ENCODE measurements at places on chromosomes 5 and 9.

- DNase-seq, result no peak
Measured at GRCh38 chr9:14704281-14704680, 11.0 kb upstream of the ZDHHC21 start.

GRCh38 chr5:150661086-150661485 is at the start of gene MYOZ3:
Gene MYOZ3 (plus strand): TSS chr5:150661251. CDS start chr5:150662942, 1,691 bp downstream.
- no peak for DNase-seq

- DNase-seq, result no peak
Measured at GRCh38 chr5:126301056-126301455, 122.2 kb upstream of the GRAMD2B start.

- no peak for DNase-seq
Measured at GRCh38 chr5:36371366-36371765, 69.7 kb upstream of the RANBP3L start.

GRCh38 chr5:174849426-174849825 is 125.0 kb downstream of the MSX2 start:
- DNase-seq, result no peak

DNA sequence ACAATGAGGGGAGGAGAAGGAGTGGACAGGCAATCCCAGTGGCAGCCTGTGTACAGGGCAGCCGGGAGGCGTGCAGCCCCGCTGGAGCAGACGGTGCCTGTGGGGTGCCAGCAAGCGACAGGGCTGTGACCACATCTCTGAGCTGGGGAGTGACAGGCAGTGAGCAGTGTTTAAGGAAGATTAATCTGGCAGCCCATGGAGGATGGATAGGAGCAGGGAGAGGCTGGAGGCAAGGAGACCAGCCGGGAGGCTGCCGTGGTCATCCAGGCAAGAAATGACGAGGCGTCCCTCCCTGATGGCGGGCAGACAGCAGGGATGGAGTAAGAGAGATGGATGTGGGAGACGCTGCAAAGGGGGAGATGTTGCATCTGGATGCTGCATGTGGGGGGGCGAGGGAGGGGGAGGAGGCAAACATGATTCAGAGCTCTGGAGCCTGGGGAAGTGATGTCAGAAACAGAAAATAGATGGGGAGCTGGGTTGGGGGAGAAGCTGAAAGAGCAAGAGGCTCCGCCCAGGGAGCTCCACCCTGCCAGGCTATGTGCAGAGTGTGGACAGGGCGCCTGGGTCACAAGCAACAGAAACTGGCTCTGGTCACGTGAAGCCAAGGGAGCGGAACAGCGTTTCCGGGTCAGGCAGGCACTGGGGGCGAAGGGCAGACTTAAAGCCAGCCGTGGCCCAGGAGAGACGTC is 12.6 kb downstream of the UNC5A start:
- DNase-seq, result no peak

- no peak for DNase-seq
Measured at GRCh38 chr5:51731421-51732029, 348.3 kb downstream of the ISL1 start.

- no peak for DNase-seq
Measured at GRCh38 chr5:42813533-42813932, 1.8 kb upstream of the SELENOP start.

DNA sequence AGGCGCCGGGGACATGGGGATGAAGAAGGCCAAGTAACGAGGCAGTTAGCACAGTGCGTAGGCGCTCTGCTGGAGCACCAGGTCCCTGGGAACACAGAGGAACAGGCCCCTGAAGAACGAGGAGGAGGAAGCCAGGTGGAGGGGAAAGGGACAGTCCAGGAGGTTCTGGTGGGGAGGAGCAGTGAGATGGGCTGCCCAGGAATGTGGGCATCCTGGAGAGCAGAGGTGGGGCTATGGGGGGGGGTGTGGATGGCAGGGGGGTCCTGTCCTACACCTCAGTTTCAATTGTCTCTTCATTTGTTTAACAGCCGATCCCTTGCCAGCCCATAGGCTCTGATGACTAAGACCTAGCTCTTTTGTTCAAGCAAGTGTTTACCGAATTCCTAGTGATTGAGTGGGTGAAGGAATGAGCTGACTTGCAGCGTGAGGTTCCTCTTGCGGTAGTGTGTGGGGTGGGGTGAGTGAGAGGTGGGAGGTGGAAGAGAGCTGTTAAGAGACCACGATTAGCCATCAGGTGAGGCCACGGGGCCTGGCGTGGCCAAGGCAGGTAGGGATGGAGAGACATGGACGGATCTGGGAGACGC is 8.4 kb upstream of the PHYHD1 start:
- no peak for DNase-seq

DNA sequence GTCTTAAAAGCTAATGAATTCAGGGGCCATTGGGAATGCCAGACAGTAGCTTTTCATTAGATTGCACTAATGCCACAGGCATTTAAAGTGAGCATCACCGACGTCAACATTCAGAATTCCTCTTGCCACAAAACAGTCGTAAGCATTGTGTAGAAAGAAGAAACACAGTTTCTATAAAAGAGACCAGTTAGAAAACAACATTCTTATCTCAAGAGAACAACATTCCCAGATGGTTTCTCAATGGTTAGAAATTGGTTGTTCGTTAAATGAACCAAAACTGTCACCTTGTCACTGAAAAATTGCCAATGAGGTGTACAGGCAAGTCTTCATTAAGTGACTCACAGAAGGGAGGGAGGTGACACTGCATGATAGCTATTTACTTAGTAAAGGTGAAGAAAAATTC is 401.6 kb upstream of the PRR16 start:
- no peak for DNase-seq

GRCh38 chr9:2271426-2271825 is 256.3 kb downstream of the SMARCA2 start:
- no peak for DNase-seq

GRCh38 chr9:3916984-3917383 is 382.9 kb downstream of the GLIS3 start:
- no peak for DNase-seq

DNA sequence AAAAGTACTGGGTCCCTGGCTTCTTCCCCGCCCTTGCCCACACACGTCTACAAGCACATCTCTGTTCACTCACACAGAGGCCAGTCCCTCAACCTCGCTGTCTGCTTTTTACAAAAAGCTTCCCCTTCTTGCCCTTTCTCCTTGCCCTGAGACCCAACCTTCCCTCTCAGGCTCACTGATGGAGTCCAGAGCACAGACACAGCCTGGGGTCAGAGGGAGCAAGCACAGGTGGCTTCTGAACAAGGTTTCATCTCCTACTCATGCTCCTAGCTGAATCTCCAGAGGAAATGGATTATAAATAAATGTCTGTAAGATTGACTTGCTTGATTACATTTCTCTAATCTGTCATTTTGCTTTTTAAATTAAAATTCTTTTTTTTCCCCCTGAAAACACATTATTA is 101.8 kb downstream of the ICE1 start:
- no peak for DNase-seq

GRCh38 chr5:952597-953271 is 55.9 kb upstream of the NKD2 start:
- DNase-seq, result no peak

DNA sequence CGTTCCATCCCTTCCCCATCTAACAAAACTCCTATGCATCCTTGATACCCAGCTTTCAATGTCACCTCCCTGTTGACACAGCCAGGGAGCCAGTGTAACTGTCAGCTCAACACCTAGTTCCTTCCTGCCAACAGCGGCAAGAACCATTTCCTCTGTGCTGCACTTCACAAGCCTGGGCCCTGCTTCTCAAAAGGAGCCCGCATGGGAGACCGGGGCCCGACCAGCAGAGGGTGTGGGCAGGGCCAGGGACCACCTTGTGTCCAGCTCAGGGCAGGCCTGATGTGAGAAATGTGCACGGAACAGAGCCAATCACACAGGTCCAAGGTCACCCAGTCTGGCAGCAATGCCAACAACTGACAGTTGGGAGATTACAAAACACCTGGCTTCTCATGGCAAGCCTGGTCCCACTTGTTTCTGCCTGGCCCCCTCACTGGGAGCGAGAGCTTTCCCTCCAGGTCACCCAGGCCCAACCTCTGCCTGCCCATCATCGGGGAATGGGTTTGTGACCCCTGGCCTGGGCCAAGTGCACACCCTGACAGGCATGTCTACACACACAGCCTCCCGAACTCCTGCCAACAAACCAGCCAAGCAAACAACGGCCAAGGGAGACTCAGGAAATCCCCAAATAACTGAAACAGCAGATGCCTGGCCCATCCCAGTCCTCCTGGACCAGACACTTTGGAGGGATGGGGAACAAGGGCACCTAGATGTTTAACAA is 3.1 kb downstream of the RNF44 start:
- DNase-seq, result no peak

- DNase-seq, result no peak
Measured at GRCh38 chr5:140217299-140218026, 42.5 kb downstream of the CYSTM1 start.

- DNase-seq, result no peak
Measured at GRCh38 chr9:65444943-65445342, 159.9 kb upstream of the FOXD4L5 start.

DNA sequence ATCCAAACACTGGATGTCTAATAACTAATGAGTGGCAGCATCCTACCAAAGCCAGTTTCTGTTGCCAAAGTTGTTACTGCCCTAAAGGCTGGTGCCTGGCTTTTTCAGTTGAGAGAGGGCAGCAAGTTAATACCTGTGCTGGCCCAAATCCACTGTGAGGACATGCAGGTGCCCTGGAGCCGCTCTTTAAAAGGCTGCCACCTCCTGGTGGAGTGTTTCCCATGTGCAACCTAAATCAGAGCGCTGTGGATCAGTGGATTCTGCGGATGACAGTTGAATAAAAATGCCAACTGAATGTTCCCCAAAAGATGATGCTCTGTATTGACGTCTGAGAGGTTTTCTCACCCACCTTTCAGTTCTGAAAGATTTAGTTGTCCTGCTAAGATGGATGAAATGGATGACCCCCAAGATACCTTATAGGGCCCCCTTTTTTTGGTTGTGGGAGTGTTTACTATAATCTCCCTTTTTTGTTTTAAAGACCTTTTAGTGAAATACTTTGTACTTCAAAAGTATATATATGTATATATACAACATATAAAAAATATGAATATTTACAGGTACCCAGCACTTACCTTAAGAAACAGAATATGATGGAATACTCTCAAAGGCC is 146.4 kb downstream of the EGFLAM start:
- DNase-seq, result no peak

DNA sequence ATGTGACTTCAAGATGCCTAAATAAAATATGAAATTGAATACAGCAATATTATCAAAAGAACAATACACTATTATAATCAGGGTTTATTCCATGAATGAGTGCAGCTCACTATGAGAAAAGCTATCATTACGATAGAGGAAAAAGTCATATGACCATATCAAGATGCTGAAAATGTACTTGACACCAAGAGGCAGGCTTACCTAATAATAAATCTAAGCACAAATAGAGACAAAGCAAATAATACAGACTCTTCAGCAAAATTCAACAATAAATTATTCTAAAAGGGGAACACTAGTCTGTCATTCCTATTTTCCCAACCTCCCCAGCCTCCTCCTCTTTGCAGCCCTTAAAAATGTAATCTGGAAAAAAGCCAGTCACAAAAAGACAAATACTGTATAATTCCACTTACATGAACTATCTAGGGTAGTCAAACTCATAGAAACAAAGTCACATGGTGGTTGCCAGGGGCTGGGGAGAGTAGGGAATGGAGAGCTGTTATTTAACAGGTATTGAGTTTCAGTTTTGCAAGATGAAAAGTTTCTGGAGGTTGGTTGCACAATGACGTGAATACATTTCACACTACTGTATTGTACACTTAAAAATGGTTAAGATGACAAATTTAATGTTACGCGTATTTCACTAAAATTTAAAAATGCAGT is 148.4 kb downstream of the NFIB start:
- no peak for DNase-seq

GRCh38 chr5:143205386-143205785 is 198.1 kb downstream of the NR3C1 start:
- no peak for DNase-seq

DNA sequence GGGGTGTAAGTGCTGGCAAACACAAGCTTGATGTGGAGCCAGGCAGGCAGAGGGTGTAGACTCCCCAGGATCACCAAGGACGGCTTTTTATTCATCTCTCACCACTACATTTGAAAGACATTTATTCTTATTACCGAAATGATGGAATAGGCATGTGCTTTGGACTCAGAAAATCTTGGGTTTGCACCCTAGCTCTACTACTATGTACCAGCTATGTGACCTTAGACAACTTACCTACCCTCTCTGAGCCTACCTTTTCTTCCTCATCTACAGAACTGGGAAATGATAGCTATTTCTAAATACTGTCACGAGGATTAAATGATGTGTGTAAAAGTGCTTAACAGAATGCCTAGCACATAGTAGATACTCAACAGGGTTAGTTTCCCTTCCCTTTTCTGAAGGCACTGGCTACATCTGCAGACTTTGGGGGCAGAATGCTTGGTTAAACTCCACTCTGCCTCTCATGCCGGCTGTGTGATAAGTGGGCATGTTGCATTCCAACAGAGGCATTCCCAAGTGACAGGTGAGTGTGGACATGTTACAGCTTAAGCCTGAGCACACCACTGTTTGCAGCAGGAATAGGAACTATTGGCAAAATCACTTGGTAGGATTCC is 94.8 kb downstream of the SLC1A3 start:
- no peak for DNase-seq

DNA sequence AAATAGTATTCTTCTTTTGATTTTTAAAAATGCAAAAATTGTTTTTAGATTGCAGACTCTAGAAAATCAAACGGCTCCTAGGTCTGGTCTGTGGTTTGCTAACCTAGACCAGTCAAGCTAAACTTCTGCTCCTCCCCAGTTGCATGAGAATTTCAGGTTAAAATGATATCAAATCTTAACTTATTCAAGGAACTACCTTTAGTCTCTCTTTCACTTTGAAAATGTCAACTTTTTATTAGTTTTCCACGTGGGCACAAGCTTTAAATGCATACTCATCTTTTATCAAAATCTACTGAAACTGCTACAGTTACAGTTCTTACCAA is 8.8 kb downstream of the CAMK4 start:
- DNase-seq, result no peak

Measured in NCI-H187 (cell line).